ENCODE measurements at places on chromosomes 11 and 22.
A peak's percentile ranks its signal among the peaks of the same experiment; 100 is the strongest.

GRCh38 chr11:61679893-61680621 is at the start of gene DAGLA:
DAGLA (plus strand) TSS chr11:61680391; CDS start chr11:61720156, 39,765 bp downstream.
- peak; percentile 94 for DNase-seq

GRCh38 chr11:6273188-6273587 is 13.6 kb downstream of the CCKBR start:
- DNase-seq: no peak

- no peak for DNase-seq
Observed at GRCh38 chr22:36405221-36405661, 17.5 kb upstream of the MYH9 start.

DNA sequence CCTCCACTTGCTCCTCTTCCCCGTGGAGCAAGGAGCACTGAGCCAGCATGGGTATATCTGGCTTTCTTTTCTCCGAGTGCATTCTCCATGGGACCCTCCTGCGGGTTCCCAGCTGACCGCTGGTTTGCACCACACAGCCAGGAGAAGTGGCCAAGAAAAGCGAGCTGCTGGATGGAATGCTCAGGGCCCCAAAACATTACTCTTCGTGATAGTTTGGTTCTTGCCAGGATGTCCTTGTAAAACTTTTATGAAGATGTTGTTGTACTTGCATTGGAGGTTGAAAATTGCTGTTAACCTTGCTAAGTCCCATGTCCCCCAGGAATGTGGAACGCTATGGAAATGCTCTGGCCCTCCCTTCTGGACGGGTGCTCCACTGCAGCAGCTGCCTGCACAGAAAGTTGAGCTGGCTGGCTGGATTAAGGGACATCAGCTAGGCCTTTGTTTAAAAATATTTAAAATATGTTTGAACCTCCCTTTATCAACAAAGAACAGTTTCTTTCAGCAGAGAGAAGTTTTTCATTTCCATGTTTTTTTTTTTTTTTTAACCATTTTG is 68.7 kb downstream of the ZNRF3 start:
- DNase-seq: peak; percentile 50
